ENCODE measurements at places on chromosomes 3 and 15. TPM values are rescaled to one million over a fixed set of nuclear protein-coding genes. Genes with fewer than 3 reads are reported as not detected.

- peaks cover 10% of the 10 kb centered on the region for H3K4me1 ChIP-seq
- H3K27me3 ChIP-seq, result no peaks in the 10 kb centered on the region
- DNase-seq, result no peak
- H3K27ac ChIP-seq, result no peak overlapping the region
These were observed 16.4 kb upstream of the BOC start for GRCh38 chr3:113194823-113195401.

- H3K36me3 ChIP-seq, result no peaks in the 10 kb centered on the region
- H3K27me3 ChIP-seq, result no peaks in the 10 kb centered on the region
- no peak overlapping the region for H3K27ac ChIP-seq
- DNase-seq, result no peak
- no peak overlapping the region for H3K4me3 ChIP-seq
These were observed 194.1 kb downstream of the KCNH8 start for GRCh38 chr3:19342389-19342788.

DNA sequence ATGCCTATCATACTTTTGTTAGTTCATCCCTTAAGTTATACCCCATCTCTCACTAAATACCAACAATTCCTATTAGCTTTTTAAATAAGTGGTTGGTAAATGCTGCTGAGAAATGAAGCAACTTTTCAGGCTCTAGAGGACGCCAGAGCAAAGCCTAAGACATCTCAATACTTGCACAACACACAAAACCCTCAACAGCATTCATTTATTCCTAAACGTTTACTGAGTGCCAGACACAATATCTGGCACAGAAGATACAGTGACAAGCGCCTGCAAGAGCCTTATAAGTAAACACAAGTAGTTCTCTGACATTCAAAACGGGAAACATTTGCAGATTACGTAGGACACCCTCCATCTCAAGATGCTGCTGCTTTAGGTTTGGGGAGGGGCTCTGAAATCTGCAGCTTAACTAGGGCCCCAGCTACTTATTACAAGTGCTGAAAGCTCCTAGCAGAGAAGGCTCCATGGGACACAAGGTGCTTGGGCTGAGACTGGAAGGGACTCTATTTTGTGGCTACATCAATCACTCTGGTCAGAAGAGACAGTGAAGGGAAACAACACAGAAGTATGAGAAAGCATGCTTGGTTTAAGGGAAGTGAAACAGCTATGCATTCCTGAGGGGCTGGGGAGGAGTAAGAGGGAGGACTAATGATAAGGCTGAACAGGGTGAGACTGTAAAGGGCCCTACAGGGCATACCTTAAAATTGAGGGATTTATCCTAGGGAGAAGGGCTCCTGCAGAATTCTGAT is 311.3 kb downstream of the PLCL2 start:
- peaks cover 46% of the 10 kb centered on the region for H3K4me1 ChIP-seq
- no peak for DNase-seq
- H3K27ac ChIP-seq, result peak overlapping the region; percentile 56
- no peak overlapping the region for H3K4me3 ChIP-seq
- H3K27me3 ChIP-seq, result no peaks in the 10 kb centered on the region

Gene PROS1
- 180 TPM for total RNA-seq

GRCh38 chr3:59127071-59127470 is 77.2 kb upstream of the CFAP20DC start:
- H3K27me3 ChIP-seq, result no peaks in the 10 kb centered on the region
- H3K27ac ChIP-seq, result no peak overlapping the region
- DNase-seq, result no peak
- H3K36me3 ChIP-seq, result no peaks in the 10 kb centered on the region
- H3K4me3 ChIP-seq, result no peak overlapping the region
- H3K4me1 ChIP-seq, result no peaks in the 10 kb centered on the region

Gene DNAH12
- 0.95 TPM for total RNA-seq

Gene KLHL40
- total RNA-seq, result not detected

Gene GPR149
- not detected for total RNA-seq

DNA sequence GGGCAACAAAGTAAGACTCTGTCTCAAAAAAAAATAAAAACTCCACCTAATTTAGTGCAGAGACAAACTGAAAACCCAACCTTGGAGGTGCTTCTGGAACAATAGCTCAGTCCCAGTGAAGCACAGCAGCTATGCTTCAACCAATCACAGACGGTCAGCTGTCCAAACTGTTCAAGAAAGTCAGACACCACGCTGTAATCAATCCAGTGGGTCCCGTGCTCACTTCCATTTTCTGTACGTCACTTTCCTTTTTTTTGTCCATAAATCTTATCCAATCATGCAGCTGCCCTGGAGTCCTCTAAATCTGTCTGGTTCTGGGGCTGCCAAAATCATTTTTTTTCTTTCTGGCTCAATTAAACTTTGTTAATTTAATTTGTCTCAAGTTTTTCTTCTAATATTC is 93.6 kb upstream of the FAM174B start:
- H3K36me3 ChIP-seq, result no peaks in the 10 kb centered on the region
- H3K4me1 ChIP-seq, result no peaks in the 10 kb centered on the region
- no peaks in the 10 kb centered on the region for H3K27me3 ChIP-seq
- H3K4me3 ChIP-seq, result no peak overlapping the region
- DNase-seq, result no peak

DNA sequence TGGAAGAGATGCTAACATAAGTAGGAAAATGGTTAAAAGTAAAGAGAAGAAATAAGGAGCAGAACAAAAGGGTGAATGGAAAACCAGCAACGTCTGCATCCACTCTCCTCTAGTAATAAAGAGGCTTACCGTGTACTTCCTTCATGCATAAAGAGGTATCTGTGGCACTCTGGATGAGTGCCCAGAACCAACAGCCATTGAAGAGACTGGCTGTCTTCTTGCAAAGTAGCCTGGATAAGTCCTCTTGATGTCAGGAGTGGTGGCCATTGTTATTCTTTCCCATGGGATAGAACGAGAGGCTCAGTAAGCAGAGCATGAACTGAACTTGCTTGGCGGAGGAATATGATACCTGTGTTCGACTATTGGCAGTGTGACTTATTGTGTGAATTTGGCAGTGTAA is 186.2 kb upstream of the RASGRP1 start:
- H3K4me3 ChIP-seq, result no peak overlapping the region
- H3K4me1 ChIP-seq, result no peaks in the 10 kb centered on the region
- H3K27me3 ChIP-seq, result no peaks in the 10 kb centered on the region
- no peak for DNase-seq

GRCh38 chr3:33064929-33065328 is 32.0 kb downstream of the GLB1 start:
- H3K4me1 ChIP-seq, result no peaks in the 10 kb centered on the region
- no peak for DNase-seq
- no peak overlapping the region for H3K4me3 ChIP-seq
- H3K27ac ChIP-seq, result no peak overlapping the region
- no peaks in the 10 kb centered on the region for H3K27me3 ChIP-seq
- peaks cover 38% of the 10 kb centered on the region for H3K36me3 ChIP-seq

DNA sequence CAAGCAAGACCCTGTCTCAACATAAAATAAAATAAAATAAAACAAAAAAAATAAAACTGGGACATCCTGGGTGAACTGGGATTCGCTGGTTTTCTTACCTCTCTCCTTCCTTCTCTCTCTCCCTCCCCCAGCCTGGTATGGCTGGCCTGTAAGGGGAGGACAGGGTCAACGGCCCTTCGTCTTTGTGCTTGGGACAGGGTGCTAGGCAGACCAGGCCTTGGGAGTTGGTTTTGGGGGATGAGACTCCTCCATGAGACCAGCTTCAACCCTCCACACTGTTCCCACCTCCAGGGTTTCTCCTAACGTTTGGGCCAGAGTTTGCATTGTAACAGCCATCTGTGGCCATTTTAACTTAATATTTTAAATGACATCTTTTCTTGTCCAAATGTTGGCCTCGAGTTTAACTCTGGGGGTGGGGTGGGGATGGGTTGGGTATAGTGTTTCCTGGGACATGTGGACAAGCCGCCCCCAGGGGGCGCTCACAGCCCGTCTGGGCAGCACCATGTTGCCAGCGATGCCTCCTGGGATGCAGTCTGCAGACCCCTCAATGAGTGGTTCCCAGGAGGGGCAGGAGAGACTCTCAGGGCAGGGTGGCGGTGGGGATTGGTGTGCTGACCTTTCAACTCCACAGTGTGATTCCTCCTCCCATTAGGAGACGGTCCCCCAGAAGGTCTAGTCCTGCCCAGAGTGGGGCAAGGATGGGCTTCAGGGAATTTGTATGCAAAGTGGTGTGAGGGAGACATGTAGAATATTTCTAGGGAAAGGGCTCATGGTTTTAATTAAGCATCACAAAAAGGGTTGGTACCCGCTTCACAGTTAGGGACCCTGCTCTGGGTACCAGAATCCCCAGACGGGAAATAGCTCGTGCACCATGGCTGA is 37.7 kb upstream of the LCTL start:
- no peaks in the 10 kb centered on the region for H3K27me3 ChIP-seq
- H3K36me3 ChIP-seq, result no peaks in the 10 kb centered on the region

Gene SPINT1
- total RNA-seq, result 4.8 TPM

GRCh38 chr3:188220988-188221818 is 67.2 kb downstream of the LPP start:
- peak overlapping the region; percentile 98 for H3K27ac ChIP-seq
- no peaks in the 10 kb centered on the region for H3K27me3 ChIP-seq
- H3K36me3 ChIP-seq, result peaks cover 3% of the 10 kb centered on the region
- peak overlapping the region; percentile 54 for H3K4me3 ChIP-seq
- H3K4me1 ChIP-seq, result peaks cover 46% of the 10 kb centered on the region

Gene RHOV
- total RNA-seq, result not detected

DNA sequence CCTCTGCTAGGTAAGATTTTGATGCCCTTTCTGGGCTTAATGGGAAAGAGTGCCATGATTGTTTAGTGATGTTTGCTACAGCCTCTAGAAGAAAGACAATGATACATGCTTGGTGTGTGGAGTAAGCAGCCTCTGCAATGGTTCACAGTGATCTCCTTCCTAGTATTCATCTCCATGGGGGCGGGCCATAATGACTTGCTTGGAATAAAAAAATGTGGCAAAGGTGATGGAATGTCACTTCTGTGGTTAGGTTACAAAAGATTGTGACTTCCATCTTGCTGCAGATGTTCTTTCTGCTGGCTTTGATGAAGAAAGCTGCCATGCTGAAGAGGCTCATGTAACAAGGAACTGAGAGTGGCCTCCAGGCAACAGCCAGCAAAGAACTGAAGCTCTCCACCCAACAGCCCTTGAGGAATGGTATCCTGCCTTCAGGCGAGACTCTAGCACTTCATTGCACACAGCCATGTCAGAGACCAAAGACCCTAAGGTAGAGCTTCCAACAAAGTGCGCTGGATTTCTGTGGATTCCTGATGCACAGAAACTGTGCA is 139.1 kb upstream of the LRIG1 start:
- no peaks in the 10 kb centered on the region for H3K27me3 ChIP-seq
- no peaks in the 10 kb centered on the region for H3K4me1 ChIP-seq
- DNase-seq, result no peak
- H3K4me3 ChIP-seq, result no peak overlapping the region

DNA sequence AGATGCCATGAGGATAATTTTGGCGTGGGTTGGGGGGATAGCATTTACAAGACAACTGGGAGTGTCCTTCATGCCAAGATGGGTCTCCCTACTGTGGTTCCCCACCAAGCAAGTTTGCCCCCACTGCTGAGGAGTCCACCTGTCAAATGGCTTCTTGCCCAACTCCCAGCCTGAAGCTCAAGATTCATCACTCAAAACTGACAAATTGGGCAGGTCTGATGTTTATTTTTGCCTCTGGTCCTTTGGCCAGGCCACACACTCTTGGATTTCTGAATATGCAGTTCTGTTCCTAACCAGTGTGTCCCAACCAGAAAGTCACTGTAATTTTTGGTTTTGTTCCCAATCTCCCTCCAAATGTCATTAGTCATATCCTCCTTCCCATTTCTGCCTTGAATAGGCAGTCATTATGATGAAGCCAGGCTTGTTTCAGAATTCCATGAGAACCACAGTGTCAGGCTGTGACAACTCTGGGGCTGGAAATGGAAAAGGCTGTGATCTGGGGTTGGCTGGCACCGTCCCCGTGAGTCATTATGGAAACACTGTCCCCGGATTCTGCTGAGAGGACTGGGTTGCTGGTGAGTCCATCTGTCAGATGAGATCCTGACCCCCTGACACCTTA is 29.3 kb upstream of the MEF2A start:
- DNase-seq, result peak; percentile 67
- no peak overlapping the region for H3K4me3 ChIP-seq
- no peaks in the 10 kb centered on the region for H3K36me3 ChIP-seq
- no peaks in the 10 kb centered on the region for H3K27me3 ChIP-seq

DNA sequence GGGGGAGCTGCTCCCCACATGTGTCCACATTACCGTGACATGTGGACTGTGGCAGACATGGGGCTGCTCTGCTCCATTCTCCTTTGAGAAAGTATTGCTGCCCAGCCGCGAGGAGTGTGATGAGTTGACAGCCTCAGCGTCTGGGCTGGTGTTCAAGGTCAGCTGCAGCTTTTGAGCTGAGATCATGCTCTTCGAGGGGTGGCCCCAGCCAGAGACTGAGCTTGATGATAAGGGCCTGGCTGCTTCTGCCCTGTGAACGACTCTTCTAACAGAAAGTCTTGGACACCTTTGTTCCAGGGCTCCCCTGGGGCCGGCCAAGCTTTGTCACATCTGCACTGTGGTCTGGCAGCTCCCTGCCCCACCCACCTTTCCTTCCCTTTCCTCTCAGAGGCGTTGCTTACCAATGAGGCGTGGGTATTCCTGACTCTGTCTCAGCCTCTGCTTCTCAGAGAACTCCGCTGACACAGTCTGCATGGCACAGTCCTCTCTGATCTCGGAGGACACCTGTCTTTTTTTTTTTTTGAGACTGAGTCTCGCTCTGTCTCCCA is 86.6 kb downstream of the CHRD start:
- DNase-seq, result no peak
- H3K27ac ChIP-seq, result no peak overlapping the region
- no peak overlapping the region for H3K4me3 ChIP-seq
- H3K36me3 ChIP-seq, result no peaks in the 10 kb centered on the region

Gene PLXNA1
- total RNA-seq, result 102 TPM

- H3K4me1 ChIP-seq, result no peaks in the 10 kb centered on the region
- no peak overlapping the region for H3K4me3 ChIP-seq
- no peaks in the 10 kb centered on the region for H3K36me3 ChIP-seq
- no peaks in the 10 kb centered on the region for H3K27me3 ChIP-seq
- no peak for DNase-seq
These were observed 23.0 kb upstream of the GOLGA6C start for GRCh38 chr15:75235051-75235673.

DNA sequence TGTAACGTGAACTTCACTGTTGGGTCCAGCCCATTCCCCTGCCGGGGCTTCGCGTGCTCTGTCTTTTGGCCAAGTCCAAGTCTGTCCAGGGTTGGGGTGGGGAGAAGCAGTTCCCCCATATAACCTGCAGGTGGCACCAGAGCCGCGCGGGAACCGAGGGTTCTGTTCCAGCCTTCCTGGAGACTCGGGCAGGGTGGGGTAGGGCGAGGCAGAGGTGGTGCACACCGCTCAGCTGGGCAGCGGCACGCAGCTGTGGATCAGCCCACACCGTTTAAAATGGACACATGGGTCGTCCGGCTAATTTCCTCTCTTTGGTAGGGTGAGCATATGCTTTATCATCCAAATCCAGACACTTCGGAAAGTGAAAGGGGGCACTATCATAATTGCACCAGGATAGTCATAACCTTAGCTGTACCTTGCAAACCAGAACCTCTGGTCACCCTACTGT is 118.1 kb downstream of the TBC1D2B start:
- DNase-seq, result no peak
- peak overlapping the region; percentile 60 for H3K4me3 ChIP-seq
- H3K36me3 ChIP-seq, result no peaks in the 10 kb centered on the region
- H3K27ac ChIP-seq, result no peak overlapping the region
